Endothelial cell of umbilical vein (primary cell): ENCODE measurements at places on chromosomes 6 and 20. TPM values are rescaled to one million over a fixed set of nuclear protein-coding genes. Genes with fewer than 3 reads are reported as not detected.

The MICB gene
- polyA plus RNA-seq, result 32.8 and 35.7 TPM in 2 replicates

The GABRR1 gene
- polyA plus RNA-seq, result not detected in 2 replicates

The CTSA gene
- polyA plus RNA-seq, result 409 and 427 TPM in 2 replicates

The DEFB124 gene
- not detected in 2 replicates for polyA plus RNA-seq

The PAX1 gene
- polyA plus RNA-seq, result not detected in 2 replicates

The CALHM6 gene
- 0.08 and 0.10 TPM in 2 replicates for polyA plus RNA-seq

The DAAM2 gene
- 0.44 and 0.46 TPM in 2 replicates for polyA plus RNA-seq

The SOX12 gene
- polyA plus RNA-seq, result 5.7 and 6.2 TPM in 2 replicates

The GTF3C6 gene
- 5.8 and 12.1 TPM in 2 replicates for polyA plus RNA-seq

The NRN1 gene
- polyA plus RNA-seq, result 10.9 and 12.8 TPM in 2 replicates

The SLC22A2 gene
- not detected in 2 replicates for polyA plus RNA-seq
